PC-9 (cell line): ENCODE measurements at places on chromosomes 12 and 14.

- no peak for DNase-seq
Measured at GRCh38 chr14:106276326-106277267, 750.2 kb downstream of the TMEM121 start.

- no peak for DNase-seq
Measured at GRCh38 chr14:104875811-104876210, 10.7 kb downstream of the CEP170B start.

- DNase-seq = no peak
Measured at GRCh38 chr12:31765931-31766330, 37.1 kb upstream of the AMN1 start.

- no peak for DNase-seq
Measured at GRCh38 chr12:4506870-4507269, 31.8 kb upstream of the RAD51AP1 start.

- DNase-seq = no peak
Measured at GRCh38 chr14:104664588-104664987, 24.8 kb upstream of the INF2 start.

DNA sequence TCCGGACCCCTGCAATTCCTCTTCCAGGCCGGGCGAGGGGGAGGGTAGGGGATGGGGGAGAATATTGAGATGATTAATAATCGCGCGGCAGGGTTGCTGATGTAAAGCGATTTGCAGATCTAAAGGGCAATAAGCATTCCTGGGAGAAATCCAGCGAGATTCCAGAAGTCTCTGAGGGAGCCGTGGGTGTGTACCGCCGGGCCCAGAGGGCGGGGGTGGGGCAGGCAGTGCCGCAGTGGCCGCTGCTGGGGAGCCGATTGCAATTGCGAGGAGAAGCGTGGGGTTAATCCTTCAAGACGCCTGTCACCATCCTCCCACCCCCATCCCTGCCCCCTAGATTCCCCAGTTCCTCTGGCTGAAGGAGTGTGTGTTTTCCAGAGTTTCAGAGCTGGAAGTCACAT lies 16.4 kb downstream of the FOS start:
- peak; percentile 75 for DNase-seq

GRCh38 chr12:93592641-93593406 lies 20.3 kb downstream of the SOCS2 start:
- no peak for DNase-seq

DNA sequence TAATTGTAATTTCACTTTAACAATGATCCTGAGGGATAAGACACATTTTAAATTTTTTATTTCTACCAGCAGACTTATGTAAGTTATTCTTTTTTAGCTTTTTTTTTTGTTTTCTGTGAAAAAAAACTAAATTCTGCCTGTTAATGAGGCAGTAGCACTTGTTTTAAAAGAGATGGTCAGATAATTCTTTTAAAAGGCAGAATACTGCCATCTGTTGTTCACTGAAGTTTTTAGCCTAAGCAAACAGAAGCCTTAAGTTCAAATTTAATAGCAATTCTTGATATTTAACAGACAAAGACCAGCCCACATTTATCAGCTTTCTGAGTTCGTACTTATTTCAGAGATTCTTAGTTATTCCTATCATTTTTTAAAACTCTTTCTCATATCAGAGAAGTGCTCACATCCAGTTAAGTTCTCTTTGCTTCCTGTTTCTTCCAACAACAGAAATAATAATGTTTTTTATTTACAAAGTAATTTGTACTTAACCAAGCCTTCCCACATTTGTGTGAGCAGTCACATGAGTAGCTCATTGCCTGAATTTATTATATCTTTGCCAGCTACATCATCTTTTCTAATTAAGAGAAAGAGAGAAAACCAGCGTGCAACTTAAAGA lies 93.4 kb upstream of the SLCO1C1 start:
- DNase-seq = no peak

DNA sequence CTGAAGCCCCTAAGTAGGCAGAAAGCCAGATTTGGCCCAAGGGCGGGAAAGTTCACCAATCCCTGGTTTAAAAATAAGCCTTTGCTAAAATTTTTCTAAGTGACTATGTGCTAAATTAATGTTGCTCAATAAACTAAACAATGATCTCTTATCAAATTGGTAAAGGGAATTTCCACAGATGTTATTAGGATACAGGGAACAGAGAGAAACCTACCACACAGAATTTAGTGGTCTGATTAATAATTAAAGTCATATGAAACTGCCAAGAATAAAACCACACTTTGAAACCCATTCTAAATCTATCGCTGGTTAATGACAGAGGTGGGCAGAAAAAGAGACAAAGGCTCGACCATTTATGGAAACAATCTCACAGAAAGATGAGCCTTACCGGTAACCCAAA lies 22.0 kb downstream of the ANAPC5 start:
- no peak for DNase-seq

DNA sequence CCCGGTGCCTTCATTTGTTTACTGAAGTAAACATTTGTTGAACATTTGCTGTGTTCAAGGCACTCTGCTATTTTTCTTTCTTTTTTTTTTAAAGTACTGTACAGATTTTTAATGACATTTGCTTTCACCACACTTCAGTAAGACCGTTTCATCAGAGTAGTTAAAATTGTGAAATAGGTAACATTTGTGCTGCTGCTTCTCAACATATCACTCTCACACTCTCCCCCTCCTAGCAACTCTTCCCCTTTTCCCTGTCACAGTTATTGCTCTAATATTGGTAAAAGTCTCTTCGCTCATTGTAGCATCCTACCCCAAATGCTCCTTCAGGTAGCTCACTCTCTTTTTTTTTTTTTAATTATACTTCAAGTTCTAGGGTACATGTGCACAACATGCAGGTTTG lies 49.6 kb downstream of the SRGAP1 start:
- no peak for DNase-seq

- DNase-seq = no peak
Measured at GRCh38 chr14:38120109-38120508, 87.6 kb upstream of the SSTR1 start.

GRCh38 chr14:47278233-47278842 lies 397.1 kb downstream of the MDGA2 start:
- peak; percentile 9 for DNase-seq

GRCh38 chr12:112665958-112666357 lies 125.6 kb upstream of the RPH3A start:
- DNase-seq = no peak

GRCh38 chr14:52852810-52853521 lies 61.6 kb upstream of the GNPNAT1 start:
- DNase-seq = no peak

GRCh38 chr14:54001189-54001878 lies 44.7 kb upstream of the BMP4 start:
- DNase-seq = no peak

DNA sequence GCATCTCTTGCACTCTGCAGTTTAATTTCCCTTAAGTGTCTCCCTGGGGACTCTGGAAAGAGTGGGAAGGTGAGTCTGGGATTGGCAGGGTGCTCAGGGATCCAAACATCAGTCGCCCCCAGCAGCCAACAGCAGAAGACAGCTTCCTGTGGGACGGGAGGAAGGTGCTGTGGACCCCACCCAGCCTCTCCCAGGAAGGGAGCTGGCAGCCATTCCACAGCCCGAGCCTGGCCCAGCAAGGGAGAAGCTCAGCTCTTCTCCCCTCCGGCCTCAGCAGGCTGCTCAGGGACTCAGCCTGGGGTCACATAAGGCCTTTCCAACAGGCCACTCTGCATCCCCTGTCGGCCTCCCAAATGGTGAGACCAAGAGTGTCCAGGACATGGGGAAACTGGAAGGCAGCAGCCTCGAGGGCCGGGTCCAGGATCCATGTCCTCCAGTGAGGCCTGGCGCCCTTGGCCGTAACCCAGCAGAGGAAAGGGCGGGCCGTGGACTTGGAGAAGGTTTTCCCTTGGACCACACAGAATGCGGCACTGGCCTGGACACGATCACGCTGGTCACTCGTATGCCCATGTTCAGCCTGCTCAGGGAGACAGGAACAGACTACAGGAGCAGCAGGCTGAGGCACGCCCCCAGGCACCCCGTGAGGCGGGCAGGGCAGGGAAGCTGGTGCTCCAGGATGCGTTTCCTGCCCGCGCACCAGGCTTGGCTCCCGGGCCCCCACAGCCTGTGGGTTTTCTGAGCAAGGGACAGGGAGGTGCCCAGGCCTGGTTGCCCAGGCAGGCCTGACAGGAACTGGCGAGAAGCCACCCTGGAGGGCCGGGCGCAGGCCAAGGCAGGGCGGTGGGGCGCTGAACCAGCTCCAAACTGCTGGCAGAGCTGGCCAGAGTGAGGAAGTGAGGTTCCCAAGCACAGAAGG lies 3.5 kb downstream of the XRCC3 start:
- no peak for DNase-seq

GRCh38 chr12:72753571-72753970 lies 481.4 kb downstream of the TRHDE start:
- no peak for DNase-seq

DNA sequence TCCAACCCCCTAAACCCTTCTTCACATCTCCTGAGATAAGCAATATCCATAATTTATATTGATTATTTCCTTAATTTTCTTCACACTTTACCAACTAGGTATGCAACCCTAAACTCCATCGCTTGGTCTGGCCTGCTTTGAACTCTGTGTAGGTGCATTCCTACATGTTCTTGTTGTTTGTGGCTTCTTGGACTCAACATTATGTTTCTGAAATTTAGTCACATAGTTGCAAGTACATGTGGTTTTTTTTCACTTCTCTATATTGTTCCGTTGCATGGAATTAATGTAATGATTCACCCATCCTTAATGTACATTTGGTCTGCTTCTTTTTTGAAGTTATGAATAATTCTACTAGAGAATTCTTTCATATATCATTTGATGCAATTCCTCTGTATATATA lies 1.6 kb upstream of the TAS2R30 start:
- DNase-seq = no peak

DNA sequence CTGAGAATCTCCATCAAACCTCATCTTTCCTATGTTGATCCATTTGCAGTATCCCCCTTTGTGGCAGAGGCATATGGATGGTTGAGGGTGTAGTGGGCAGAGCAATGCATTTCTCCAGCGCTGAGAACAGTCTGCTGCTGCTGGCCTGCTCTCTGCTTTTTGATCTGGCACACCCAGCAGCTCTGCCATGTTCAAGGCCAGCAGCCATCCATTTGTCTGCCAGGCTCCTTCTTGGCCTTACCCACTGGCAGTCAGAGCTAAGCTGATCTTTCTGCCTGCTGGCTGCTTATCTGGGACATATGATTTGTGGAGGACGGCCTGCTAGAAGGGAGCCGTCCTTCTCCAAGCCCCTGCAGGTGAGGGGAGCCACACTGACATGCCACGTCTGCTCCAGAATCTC lies 17.0 kb downstream of the NPC2 start:
- DNase-seq = no peak

GRCh38 chr14:60643141-60643462 lies 6.2 kb downstream of the SIX1 start:
- no peak for DNase-seq

DNA sequence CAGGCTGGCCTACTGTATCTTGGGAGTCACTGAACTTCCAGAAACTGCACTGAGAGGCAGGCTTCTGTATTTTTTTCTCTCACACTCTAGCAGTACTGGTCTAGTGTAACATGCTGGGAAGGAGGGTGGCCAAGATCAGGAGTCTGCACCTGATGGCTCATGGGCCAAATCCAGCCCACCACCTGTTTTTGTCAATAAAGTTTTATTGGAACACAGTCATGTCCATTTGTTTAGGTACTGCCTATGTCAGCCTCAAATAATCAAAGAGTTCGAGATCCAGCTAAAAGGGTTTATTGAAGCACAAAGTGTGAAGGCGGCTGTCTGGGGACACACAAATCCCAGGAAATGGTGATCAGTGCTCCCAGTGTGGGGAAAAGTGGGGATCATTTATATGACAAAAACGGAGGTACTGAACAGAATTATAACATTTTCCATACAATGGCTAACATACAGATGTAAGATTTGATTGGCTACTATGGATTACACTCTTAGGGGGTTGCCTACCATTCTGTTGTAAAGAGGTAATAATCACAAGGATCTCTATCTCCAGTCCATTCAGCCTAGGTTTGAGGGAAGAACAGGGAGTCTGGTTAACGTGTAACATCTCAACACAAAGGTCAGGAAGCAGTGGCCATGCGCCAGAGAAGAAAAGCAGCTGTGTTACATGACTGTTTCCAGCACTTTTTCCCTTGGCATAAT lies 12.9 kb downstream of the USP30 start:
- no peak for DNase-seq

DNA sequence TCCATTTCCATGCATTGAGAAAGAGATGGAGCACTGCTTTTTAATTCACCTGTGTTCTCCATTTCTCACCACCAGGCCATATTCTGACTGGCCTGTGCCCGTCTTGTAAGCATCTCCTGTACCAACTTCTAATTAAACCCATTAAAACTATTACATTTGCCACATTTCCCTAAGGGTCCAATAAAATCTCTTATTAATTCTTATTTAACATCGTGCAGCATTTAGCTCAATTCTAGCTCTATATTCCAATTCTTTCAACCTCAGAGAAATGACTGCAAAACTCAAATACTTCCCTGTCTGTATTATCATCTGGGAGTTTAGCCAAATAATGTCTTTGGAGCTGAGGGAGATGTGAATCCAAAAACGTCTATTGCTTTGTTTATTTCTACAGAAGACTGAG lies 495.4 kb upstream of the TMEM132C start:
- no peak for DNase-seq

DNA sequence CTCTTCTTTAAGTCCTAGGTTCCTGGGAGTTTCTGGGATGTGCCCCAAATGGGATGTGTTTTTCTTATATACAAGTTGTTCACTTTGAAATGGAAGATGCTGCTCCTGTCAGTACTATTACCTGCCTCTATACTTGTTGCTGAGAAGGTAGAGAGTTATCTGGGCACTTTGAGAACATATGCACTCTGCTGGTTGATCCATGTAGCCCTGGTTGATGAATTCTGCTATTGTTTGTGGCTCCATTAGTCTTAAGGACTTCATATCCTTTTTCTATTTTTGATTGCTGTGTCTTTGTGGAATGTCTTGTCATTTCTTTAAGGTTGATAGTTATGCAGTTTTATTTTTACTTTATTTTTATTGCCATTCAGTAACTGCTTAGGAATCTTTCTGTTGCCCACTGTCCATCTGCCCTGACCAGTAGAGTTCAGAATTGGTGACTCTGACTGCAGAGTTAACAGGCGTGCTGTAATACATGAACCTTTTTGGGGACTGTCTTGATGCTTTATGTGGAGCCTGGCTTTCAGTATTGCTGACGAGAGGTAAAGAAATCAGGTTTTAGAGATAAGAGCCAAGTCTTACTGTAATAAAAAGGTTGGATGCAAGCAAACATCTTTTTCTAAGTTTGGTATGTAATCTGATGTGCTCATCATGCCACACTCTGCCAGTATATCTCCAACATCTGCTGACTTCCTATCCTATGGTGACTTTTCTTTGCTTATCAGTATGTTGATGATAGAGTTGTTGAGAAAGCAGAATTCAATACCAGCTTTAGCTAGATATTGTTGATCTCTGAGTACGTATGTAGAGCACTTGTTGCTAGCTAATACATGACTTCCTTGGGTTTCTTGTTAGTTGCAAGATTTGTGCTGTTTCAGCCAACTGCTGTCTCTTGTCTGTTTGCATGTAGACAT lies 1.6 kb downstream of the GMPR2 start:
- DNase-seq = no peak

DNA sequence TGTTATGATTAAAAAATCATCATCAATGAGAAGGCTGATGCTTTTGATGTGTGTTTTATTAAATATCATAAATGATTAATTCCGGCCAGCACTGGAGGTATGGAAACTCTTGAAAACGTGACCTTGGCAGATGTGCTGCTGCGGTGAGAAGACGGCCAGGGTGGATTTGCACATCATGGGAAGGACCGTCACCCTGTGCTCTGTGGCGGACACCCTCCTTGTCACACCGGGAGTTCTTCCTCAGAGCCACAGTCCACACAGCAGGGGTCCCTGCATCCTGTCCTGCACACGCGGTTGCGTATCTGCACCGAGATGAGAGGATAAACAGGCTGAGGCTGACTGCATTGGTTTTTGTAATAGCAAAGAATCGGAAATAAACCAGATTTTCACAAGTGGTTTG lies 33.5 kb downstream of the FZD10 start:
- no peak for DNase-seq
